ENCODE measurements at places on chromosomes 12 and 14.

GRCh38 chr14:42368234-42368633, 761.6 kb downstream of the LRFN5 start:
- DNase-seq, result no peak

- no peak for DNase-seq
Observed at GRCh38 chr14:29789475-29789874, 138.2 kb downstream of the PRKD1 start.

DNA sequence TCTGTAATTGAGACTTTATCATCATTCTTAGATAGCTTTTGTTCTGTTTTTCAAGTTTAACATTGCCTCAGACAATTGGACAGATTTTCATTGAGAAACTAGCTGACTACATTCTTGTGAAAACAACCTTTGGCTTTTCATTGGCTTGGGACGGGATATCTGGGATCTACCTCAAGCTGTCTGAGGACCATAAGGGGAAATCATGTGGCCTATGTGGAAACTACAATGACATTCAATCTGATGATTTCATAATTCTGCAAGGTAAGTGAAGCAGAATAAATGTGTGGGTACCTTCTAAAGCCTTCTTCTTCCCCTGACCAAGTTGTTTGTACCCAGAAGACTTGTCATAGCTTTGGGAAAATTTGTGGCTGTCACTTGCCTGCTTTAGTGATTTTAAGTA, 133.5 kb downstream of the OTOGL start:
- DNase-seq, result no peak

- no peak for DNase-seq
Observed at GRCh38 chr14:81363746-81364378, 36.3 kb downstream of the STON2 start.

DNA sequence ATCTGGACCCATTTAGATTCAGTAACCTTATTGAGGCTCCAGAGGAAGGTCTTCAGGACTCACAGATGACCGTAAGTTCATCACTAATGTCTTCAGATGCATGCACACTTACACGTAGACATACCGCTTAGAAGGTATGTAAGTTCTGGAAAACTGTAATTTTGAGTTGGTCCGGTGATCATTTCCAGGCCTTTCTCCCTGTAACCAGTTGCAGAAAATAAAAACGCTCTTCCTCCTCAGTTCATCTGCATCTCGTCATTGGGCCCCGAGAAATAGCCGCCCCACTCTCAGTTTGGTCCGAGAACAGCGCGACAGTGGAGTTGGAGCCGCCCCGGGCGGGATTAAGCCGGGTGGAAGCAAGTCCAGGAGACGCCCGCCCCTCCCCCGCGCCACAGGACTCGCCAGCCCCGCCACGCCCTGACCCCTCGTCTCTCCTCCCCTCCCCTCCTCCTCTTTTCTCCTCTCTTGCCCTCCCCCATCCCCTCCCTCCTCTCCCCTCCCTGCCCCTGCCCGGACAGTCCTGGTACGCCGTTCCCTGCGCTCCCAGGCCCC, 83.7 kb downstream of the TNFAIP2 start:
- no peak for DNase-seq

- no peak for DNase-seq
Observed at GRCh38 chr12:29771165-29771564, 12.6 kb downstream of the TMTC1 start.

GRCh38 chr12:20040831-20041230, 327.5 kb upstream of the PDE3A start:
- no peak for DNase-seq

- DNase-seq, result no peak
Observed at GRCh38 chr12:92244036-92244435, 98.4 kb upstream of the BTG1 start.

DNA sequence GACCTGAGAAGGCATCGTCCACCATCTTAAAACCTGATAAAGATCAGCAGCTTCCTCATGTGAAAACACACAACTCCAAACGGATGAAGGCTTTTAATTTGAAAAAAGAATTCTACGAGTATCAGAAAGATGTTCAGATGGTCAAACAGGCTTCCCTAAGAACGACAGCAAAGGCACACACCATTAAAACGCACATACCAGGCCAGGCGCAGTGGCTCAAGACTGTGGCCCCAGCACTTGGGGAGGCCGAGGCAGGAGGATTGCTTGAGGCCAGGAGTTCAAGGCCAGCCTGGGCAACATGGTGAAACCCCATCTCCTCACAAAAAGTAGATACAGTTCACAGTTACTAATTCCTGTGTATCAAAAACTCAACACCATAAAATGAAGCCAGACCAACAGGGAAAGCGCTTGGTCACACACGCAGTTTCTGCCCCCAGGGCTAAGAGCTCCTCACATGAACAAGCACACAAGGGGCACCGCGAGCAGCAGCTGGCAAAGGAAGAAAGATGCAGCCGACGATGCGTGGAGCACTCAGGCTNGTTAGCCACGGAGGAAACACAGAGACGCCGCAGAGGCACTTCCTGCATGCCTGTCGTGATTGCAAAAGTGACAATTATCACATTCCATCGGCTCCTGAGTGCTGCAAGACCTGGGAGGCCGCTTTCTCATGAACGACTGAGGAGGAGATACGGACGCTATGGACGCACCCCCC, 78.0 kb downstream of the NOC4L start:
- peak; percentile 64 for DNase-seq

DNA sequence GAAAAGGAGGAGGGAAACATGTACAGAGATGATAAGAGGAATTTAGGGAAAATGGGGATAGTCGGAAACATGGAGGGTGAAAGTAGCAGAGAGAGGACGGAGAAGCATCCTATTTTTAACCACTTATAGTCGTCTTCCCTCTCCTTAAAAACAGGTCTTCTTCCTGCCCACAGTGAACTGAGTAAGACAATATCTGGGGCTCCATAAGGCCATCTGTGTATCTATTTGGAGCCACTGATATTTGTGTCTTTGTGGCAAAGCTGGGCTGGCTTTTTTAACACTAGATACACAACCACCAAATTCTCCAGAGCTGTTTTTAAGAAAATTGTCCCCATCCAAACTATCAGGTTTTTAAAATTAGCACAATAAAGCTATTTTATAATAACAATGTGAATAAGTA, 109.5 kb upstream of the RAP1B start:
- no peak for DNase-seq

DNA sequence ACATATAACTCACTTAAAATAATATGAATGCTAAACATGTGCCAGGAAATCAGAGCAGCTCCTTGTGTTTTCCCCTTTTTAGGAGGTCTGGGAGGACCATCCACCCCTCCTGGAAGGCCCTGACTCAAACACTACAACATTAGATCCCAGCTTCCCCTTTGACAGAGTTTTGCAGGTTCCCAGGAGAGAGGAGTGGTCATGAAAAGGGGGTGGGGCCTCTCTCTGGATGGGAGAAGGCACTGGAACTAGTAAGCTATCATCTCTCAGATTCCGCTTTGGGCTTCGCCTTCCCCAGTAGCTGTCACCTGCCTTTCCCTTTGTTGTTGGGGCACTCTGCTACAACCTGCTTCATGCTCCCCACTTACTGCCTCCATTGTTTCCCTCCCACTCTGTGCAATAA, 149.2 kb downstream of the ZFP36L1 start:
- no peak for DNase-seq

- no peak for DNase-seq
Observed at GRCh38 chr12:111785651-111786050, 18.9 kb downstream of the ALDH2 start.

DNA sequence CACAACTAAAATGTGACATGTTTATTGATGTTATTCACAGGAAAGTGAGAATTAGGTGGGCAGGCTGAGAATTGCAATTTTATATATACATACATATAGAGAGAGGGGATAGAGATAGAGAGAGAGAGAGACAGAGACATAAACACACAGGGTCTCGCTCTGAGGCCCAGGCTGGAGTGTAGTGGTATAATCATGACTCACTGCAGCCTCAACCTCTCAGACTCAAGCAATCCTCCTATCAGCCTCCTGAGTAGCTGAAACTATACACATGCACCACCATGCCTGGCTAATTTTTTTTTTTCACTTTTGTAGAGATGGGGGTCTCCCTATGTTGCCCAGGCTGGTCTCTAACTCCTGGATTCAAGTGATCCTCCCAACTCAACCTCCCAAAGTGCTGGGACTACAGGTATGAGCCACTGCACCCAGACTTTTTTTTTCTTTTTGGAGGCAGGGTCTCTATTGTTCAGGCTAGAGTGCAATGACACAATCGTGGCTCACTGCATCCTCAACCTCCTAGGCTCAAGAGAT, 49.1 kb downstream of the R3HDM2 start:
- DNase-seq, result no peak

Data from T-helper 1 cell (primary cell).